ENCODE measurements at places on chromosomes 3 and 15.
A peak's percentile ranks its signal among the peaks of the same experiment; 100 is the strongest.

- no peak for DNase-seq
These were observed 35.3 kb downstream of the ANXA2 start for GRCh38 chr15:60362321-60363086.

GRCh38 chr3:11643201-11643603 lies 513 bp downstream of the VGLL4 start:
- peak; percentile 30 for DNase-seq

- no peak for DNase-seq
These were observed 51.0 kb downstream of the CHDH start for GRCh38 chr3:53795176-53795575.

- DNase-seq = no peak
These were observed 435.6 kb upstream of the ATP10A start for GRCh38 chr15:26298659-26299170.

DNA sequence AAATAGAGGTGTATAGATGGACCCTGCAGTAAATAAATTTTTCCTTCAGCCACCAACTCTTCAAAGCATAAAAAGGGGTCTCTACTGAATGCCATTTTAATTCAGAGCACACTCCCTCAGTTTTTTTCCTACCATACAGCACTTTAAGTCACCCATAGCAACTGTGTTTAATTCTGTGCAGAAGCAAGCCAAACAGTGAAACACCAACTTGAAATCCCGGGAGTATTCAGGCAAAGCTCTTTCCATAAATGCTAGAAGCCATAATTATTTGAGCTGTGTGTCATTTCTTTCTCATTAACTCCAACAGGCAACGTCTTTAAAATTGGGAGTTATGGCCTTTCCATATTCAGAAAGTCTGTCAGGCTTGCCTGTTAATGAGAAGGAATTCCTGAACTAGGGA lies 562.1 kb downstream of the GRM7 start:
- DNase-seq = no peak

GRCh38 chr3:18016366-18016765 lies 273.9 kb upstream of the TBC1D5 start:
- no peak for DNase-seq

GRCh38 chr3:149235599-149236424 lies 14.2 kb upstream of the CP start:
- DNase-seq = no peak

- DNase-seq = no peak
These were observed 9.6 kb upstream of the CLDN16 start for GRCh38 chr3:190378240-190378891.

DNA sequence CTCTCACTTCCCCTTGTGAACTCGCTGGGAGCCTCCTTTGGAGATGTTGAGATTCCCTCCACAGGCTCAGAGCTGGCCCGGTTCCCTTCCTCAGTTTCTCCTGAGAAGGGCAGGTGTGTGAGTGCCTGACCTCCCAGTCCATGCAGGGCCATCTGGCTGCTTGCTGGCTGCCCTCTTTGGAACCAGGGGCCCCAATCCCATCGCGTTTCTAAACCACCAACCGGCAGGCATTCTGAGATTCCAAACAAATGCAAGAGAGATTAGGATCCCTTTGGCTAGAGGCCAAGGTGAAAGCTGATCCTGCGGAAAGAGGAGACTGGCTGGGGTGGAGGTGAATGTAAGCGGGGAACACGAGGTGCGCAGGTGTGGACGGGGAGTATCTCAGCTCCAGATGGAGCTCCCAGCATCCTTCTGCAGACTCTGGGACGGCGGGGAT lies 2.9 kb upstream of the PRRT3 start:
- no peak for DNase-seq

DNA sequence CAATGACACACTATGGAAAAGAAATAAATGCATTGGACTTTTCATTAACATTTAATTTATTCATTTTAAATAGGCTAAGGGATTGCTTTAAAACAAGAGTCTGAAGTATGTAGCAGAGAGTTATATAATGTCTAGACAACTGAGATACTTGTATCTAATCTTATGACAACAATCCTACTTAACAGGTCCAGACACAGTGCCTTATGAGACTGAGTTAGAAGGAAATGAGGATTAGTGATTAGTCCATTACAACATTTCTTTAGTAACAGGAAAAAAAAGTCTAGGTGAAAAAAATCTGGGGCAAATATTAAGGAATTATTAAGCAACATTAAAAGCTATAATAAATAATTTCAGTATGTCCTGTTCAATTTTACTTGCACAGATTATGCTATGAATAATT lies 140.6 kb downstream of the MEIS2 start:
- DNase-seq = no peak

- DNase-seq = no peak
These were observed 12.9 kb upstream of the MELTF start for GRCh38 chr3:197042539-197042938.

- DNase-seq = no peak
These were observed 15.3 kb downstream of the MESP1 start for GRCh38 chr15:89735773-89736172.

DNA sequence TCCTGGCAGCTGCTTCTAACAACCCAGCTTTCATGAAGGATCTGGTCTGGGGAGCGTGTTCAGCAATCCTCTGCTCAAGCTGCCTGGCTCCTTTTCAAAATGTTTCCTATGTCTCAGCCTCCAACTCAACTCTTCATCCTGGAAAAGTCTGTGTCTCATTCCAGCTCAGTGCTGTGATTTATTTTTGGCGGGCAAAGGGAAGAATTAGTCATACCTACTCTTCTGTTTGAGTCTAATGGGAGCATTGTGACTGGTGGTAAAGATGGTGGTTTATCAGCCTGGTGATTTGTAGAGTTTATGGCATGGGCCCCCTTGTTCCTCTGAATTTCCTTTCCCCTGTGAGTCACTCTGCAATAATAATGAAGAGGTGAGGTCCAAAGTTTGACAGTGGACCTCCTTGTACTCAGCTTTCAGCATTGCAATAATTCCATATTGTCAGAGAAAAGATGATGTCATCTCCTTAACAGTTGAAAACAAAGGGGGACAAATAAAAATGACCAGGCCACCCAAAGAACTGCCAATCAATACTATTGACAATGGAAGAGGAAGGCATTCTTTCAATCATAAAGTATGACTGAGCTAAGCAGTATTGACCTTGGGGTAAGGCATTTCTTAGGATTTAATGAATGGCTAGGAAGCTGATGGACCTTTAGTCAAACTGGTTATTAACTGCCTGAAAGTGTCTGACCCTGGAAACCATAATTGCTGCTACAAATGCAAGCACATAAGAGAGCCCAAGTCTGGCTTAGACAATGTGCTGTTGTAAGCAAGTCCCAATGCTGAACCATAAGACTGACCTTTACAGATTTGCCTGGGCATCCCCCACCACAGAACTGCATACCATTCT lies 204.7 kb upstream of the MCTP2 start:
- no peak for DNase-seq

DNA sequence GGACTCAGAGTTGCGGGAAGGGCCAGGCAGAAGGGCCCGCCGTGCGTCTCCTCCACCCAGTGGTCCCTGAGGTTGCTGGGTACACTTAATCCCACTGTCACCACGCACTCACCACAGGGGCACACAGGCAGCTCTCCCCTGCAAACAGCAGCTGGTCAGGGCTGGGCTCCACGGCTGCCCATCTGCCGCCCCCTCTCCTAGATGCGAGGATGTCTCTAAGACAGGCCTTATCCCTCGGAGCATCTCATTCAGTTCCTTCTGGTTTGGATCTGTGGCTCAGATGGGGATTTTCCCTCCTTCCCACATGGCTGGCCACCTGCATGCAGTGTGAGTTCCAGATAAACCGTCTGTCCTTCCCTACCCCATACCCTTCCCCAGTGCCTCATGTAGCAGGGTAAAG lies 26.3 kb downstream of the MRPS11 start:
- DNase-seq = no peak

GRCh38 chr3:63494646-63495045 lies 157.8 kb upstream of the SNTN start:
- DNase-seq = no peak

GRCh38 chr15:28904541-28905315 lies 19.0 kb downstream of the APBA2 start:
- no peak for DNase-seq

GRCh38 chr3:71573181-71573580 lies 10.3 kb downstream of the FOXP1 start:
- no peak for DNase-seq

DNA sequence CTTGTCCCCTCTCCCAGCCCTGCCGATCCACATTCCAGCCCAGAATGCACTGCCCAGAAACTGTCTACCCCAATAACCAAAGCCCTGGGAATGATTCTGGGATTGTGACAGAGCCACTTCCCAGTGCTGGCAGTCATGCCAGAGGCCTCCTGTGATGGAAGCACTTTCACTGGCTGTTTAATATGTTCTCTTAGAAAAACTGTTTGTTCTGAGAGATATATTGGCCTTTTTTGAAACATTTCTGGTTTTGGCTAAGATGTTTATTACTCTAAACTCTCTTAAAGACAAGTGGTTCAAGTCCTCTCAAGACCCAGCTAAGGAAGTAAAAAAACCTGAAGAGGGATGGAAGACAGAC lies 74.0 kb upstream of the HACD2 start:
- DNase-seq = no peak

DNA sequence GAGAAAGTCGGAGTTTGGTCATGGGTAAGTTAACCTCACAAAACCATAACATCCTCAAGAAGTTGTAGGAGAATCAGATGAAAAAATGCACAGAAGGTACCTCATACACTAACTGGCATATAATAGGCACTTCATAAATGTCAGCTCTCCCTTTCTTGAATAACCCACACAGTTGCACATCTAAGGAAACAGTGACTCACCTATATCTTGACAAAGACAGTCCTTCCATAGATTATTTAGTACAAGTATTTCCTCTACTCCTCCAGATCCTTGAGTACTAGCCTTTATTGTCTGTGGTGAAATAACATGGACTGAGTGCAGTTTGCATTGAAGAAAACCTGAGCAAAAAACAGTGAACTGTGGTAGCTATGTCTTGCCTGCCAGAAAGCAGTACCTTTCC lies 46.6 kb downstream of the MAGI1 start:
- DNase-seq = no peak

- no peak for DNase-seq
These were observed 104.4 kb downstream of the EEFSEC start for GRCh38 chr3:128257632-128258031.

GRCh38 chr15:79380755-79381497 lies 51.2 kb upstream of the MINAR1 start:
- peak; percentile 72 for DNase-seq

DNA sequence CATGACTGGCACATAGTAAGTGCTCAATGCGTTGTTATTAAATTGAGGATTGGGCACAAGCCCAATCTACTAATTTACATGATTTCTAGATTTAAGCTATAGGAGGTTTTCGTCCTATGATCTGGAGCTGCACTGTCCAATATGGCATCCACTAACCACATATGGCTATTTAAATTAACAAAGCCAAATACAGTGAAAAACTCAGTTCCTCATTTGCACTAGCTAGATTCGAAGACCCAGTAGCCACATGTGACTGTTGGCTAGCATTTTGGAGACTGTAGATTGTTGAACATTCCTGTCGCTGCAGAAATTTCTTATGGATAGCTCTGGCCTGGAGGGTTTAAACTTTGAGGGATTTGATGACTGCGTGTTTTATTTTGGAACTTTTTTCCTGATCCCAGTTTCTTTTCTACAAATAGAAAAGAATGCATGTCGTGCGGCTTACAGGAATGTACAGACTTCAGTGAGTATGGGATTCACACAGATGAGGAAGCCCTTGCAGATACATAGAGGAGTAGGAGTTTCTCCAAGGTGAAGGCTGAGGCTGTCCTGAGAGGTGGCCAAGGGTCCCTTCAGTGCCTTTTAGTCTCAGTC lies 82.8 kb downstream of the SLCO3A1 start:
- no peak for DNase-seq

DNA sequence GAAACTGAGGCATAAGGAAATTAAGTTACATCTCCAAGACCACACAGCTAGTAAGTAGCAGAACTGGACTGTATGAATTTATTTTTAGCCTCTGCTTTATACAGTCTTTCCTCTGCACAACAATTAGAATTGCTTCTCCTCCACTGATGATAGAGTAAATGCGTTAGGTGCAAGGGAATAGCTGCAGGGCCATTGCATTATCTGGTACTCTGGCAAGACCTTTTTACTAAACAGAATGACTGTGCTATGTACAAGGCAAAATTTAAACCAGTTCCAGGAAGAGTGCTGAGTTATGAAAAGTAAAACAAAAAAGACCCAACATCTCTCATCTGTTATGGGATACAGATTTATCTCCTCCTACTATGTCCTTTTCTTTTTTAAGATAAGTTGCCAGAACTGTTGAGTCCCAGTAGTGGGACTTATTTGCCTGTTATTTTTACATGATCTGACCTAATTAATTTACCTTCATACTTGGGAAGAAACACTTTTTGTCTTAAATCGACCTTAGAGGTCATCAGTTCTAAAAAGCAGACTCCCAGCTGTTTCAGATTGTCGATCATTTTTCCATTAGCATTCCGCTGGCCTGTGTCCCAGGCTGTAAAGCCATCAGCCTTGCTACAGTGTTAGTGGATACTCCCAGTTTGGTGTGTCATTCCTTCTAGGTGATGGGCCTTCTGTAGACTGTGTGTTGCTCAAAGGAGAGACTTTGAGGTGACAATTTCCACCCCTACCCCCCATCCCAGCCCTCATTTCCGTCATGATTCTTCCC lies 147.5 kb upstream of the NUDT16 start:
- no peak for DNase-seq

DNA sequence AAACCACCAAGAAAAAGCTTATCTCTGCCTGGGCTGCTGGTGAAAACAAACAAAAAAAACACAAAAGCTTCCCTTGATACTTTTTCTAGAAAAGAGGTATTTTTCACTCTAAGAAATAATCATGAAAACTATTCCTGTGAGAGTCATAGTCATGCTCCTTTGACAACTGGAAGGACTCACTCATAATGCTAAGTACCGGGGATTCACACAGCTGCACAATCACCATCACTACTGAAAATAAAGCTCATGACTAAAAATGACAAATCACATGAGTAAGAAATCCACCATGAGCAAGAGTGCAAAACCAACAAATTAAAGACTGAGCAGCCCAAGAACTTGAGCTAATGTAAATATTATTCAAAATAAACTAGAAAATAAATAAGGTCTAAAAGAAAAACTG lies 10.6 kb upstream of the POU1F1 start:
- DNase-seq = peak; percentile 4

- no peak for DNase-seq
These were observed 34.8 kb upstream of the RAB6B start for GRCh38 chr3:133930341-133930933.

- DNase-seq = no peak
These were observed 332.8 kb downstream of the CNTN3 start for GRCh38 chr3:74281705-74282104.

DNA sequence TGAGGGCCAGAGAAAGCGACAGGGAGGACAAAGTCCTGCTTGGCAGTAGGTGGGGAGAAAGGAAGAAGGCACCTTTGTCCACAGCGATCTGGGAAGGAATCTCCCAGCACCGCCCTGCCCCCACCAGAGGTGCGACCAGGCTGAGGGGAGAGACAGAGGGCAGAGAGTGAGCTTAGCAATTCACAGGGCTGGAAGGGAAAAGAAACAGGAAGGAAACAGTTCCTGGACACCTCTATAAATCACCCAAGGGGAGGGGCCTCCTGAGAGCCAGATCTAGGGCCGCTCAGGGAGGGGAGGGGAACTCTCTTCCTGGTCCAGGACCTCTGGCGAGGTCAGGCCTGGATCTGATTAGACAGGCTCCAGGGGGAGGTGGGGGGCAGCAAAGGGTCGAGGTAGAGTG lies 35.4 kb downstream of the RNU5B-1 start:
- no peak for DNase-seq
